ENCODE measurements at places on chromosomes 2 and 18. TPM values are rescaled to one million over a fixed set of nuclear protein-coding genes. Genes with fewer than 3 reads are reported as not detected.

DNA sequence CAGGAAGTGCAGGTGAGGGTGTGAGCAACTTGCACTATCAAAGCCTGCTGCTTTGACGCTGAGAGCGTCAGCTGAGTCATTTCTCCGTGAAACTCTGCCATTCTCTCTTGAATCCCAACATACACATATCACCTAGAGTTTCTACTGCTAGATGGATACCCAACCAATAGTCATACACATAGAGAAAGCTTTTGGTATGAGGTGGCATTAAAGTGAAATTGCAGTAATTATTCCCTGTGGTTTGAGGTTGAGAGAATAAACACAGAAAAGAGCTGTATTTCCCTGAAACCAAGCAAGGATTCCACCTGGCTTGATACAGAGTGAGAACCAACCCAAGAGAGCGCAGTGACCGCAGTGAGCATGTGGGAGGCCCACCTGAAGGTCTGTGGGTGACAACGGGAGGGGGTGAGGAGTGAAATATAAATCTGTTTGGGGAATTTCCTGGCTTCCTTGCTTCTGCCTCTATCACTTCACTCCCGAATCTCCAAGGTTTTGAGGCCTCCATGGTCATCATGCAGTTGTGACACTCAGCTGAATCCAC lies 28.8 kb upstream of the TMEM18 start:
- H3K4me3 ChIP-seq, result no peak overlapping the region
- H3K27ac ChIP-seq, result no peak overlapping the region
- H3K27me3 ChIP-seq, result peaks cover 4% of the 10 kb centered on the region
- DNase-seq, result no peak
- H3K4me1 ChIP-seq, result no peaks in the 10 kb centered on the region

DNA sequence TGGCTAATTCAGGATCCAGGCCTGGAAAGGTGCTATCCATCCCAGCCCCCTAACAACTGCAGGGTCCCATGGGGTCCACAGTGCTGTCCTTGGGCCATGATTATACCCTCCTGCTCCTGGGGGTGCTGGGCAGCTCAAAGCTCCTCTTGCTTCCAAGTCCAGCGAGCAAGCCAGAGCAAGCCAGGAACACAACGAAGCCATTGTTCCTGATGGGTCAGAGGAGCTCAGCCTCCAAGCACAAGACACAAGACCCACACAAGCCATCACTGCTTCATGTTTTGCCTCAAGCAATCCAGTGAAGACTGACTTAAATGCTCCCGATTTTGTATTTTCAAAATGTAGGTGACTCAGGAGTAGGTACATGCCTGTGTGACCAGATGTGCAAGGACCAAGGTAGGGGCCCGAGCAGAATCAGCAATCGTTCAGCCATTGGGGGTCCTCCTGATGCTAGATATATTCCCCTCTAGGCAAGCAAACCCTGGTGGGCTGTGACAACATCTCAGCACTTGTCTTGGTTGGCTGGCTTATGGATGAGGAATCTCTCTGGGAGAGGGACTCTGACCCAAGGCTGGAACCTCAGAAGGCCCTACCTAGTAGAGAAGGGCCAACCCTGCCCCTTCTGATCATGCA lies 90.8 kb downstream of the EPAS1 start:
- H3K4me1 ChIP-seq, result peaks cover 6% of the 10 kb centered on the region
- DNase-seq, result no peak
- H3K27ac ChIP-seq, result no peak overlapping the region
- H3K4me3 ChIP-seq, result no peak overlapping the region
- peaks cover 51% of the 10 kb centered on the region for H3K36me3 ChIP-seq

DNA sequence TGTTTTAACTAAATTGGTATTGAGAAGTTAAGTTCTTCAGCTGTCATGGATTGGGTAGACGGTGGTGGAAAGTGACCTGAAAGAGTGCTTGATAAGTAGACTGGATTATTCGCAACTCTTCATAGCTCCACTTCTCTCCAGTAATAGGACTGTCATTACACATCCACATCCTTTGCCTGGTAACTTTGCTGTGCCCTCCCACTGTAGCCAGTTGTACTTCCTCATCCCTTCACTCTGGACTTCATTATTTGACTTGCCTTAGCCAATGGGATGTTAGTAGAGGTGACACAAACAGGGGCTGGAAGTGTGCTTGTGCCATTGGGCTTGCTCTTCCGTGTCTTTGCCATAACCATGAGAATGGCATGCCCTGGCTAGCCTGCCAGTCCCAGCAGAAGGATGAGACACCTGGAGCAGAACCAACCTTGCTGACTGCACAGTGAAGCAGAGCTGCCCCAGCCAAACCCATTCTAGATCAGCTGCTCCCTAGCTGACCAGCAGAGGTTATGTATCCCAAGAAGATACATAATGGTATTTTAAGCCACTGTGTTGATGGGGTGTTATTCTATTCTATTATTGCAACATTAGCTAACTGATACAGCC lies 16.9 kb downstream of the QPCT start:
- H3K4me3 ChIP-seq, result no peak overlapping the region
- H3K36me3 ChIP-seq, result no peaks in the 10 kb centered on the region
- no peak for DNase-seq
- H3K27me3 ChIP-seq, result peaks cover 29% of the 10 kb centered on the region
- H3K27ac ChIP-seq, result no peak overlapping the region

CFC1 gene
- total RNA-seq, result not detected
